ENCODE measurements at places on chromosomes 7 and 10.

DNA sequence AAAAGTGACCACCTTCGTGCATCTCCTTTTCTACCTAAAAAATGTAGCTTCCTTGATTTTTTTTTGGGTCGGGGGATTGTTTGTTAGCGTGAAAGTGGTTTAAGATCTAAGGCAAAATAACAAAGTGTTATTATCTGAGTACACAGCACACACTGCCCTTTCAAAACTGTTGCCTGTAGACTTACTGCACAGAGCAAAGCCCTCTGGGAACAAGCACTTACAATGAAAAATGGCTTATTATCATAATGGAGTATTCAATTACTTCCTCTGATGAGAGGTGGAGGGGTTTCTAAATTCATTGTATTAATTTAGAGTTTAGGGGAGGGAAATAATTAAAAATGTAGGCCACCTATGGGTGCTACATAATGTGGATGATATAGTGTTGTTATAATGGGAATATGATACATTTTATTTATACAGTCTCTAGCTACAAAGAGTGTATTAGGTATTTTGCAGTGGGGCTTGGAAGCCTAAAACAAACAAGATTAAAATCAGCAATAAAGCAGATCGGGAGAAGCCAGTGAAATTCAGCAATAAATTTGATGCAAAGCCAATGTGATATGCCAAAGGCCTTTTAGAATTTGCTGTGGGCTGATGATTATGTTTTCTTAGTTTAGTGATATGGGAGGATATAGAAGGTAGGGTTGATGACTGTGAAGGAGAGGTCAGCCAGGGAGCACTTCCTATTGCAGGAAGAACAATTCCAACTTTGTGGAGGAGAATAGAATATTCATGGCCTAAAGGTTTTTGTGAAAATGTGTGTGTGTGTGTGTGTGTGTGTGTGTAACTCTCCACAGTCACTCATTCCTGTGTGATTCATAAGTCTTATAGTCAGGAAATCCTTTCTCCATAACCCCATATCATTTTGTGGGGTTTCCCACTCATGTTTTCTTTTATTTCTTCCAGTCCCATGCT is 17.7 kb upstream of the EXOC4 start:
- no peak for DNase-seq

DNA sequence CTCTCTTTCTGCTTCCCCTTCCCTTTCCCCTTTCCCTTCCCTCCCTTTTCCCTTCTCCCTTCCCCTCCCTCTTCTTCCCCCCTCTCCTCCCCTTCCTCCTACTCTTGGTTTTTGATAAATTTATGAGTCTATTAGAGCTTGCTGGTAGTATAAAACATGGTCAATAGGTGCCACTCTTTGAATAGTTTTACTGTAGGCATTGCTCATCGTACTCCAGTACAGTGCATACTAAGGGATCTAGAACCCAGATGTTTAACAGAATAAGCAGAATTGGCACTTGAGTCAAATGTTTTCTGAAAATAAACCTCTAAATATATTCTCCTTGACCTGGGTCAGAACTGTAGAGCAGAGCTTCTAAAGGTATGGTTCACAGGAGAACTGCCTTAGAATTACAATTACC is 126.7 kb downstream of the SORCS3 start:
- no peak for DNase-seq

DNA sequence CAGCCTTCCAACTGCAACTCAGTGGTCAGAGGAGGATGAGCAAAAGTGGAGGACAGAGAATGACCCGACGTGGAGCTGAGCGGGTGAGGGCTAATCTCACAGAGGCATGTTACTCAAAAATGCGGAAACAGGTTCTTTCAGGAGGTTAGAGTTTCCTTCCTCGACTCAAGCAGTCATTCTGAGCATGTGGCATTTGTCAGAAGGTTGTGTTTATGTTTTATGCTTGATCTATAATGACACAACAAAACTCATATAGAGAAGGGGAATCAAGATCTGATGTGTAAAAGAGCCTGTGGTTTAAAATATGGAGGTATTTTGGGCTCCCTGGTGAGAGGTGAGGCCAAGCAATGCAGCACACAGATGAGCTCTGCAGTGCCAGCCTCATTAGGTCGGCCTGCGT is 311.4 kb downstream of the ADARB2 start:
- no peak for DNase-seq

- DNase-seq: no peak
Measured at GRCh38 chr7:105423987-105424386, 35.3 kb upstream of the SRPK2 start.

- no peak for DNase-seq
Measured at GRCh38 chr10:96910488-96911395, 78.6 kb downstream of the LCOR start.

DNA sequence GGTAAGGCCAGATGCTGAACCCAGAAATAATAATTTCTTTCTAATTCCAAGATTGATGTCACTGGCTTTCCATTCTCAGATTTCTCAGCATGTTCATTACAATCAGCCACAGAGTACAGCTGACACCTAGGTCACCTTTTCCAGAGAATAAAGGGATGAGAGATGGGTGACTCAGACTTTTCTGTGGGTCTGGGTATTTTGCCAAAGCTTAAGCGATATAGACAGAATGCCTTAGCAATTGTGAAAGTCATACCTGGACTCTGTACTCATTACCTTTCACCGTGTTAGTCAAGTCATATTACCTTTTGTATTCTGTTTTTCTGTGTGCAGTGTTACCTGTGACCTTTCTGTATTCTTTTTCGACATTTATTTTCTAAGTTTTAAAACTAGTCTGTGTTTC is 10.6 kb upstream of the PRTFDC1 start:
- no peak for DNase-seq

- no peak for DNase-seq
Measured at GRCh38 chr7:114531326-114531725, 116.7 kb downstream of the FOXP2 start.

Measured in NCI-H2227 treated with DMSO at 0.1 percent for 48 hours (cell line).